BJ (cell line): ENCODE measurements at places on chromosomes 12 and 14. TPM values are rescaled to one million over a fixed set of nuclear protein-coding genes. Genes with fewer than 3 reads are reported as not detected.

- peak; percentile 70 for DNase-seq
Measured at GRCh38 chr12:9651265-9651729, 18.2 kb upstream of the CLEC2D start.

Gene CFAP251
- 1.3 and 1.5 TPM in 2 replicates for polyA plus RNA-seq

Gene PLEKHH1
- polyA plus RNA-seq, result 0.16 and 0.53 TPM in 2 replicates

- DNase-seq, result no peak
Measured at GRCh38 chr14:79011920-79012204, 841.7 kb downstream of the NRXN3 start.

Gene VRTN
- not detected in 2 replicates for polyA plus RNA-seq

DNA sequence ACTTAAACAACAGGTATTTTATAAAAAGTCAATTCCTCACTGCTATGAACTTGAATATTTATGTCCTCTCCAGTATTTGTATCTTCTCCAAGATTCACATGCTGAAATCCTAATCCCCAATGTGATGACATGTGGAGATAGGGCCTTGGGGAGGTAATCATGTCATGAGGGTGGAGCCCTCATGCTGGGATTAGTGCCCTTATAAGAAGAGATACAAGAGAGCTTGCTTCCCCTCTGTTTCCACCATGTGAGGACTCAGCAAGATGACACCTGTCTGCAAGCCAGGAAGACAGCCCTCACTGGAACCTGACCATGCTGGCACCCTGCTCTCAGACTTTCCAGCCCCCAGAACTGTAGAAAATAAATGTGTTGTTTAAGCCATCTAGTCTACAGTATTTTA lies 36.2 kb downstream of the OSBPL8 start:
- no peak for DNase-seq

- no peak for DNase-seq
Measured at GRCh38 chr14:99535448-99535847, 54.2 kb downstream of the CCNK start.
